ENCODE measurements at places on chromosomes 12 and 14. TPM values are rescaled to one million over a fixed set of nuclear protein-coding genes. Genes with fewer than 3 reads are reported as not detected.

INSM2 gene
- total RNA-seq = not detected

TSHR gene
- 19.3 TPM for total RNA-seq

IL31 gene
- total RNA-seq = not detected

CSRP2 gene
- total RNA-seq = not detected

ZDHHC22 gene
- total RNA-seq = not detected

PLEKHD1 gene
- total RNA-seq = 0.25 TPM

FGFR1OP2 gene
- total RNA-seq = 64.0 TPM

MCRS1 gene
- 72.8 TPM for total RNA-seq

HOXC13 gene
- total RNA-seq = not detected

AQP2 gene
- total RNA-seq = not detected

RAB2B gene
- total RNA-seq = 32.6 TPM

AKAP6 gene
- total RNA-seq = 0.47 TPM

KRT80 gene
- total RNA-seq = not detected

AKAP5 gene
- total RNA-seq = 1.3 TPM

CD4 gene
- total RNA-seq = 224 TPM

PTPN6 gene
- 174 TPM for total RNA-seq

CFAP54 gene
- 0.27 TPM for total RNA-seq

OVCH1 gene
- not detected for total RNA-seq

LGALS3 gene
- total RNA-seq = 58.6 TPM

VSIG10 gene
- 0.64 TPM for total RNA-seq

SIX6 gene
- not detected for total RNA-seq

WNT5B gene
- total RNA-seq = not detected

ART4 gene
- total RNA-seq = not detected

RD3L gene
- not detected for total RNA-seq

CCDC38 gene
- not detected for total RNA-seq

RAB35 gene
- 85.5 TPM for total RNA-seq

PTMS gene
- 15.0 TPM for total RNA-seq

TAS2R14 gene
- 2.5 TPM for total RNA-seq

TPPP2 gene
- total RNA-seq = not detected

OAS2 gene
- total RNA-seq = 82.2 TPM

LMNTD1 gene
- not detected for total RNA-seq

RND1 gene
- 7.3 TPM for total RNA-seq

AQP5 gene
- total RNA-seq = not detected

PTGER2 gene
- total RNA-seq = 23.1 TPM

SPATS2 gene
- 5.5 TPM for total RNA-seq

OTOGL gene
- total RNA-seq = not detected

LALBA gene
- not detected for total RNA-seq

OR4E2 gene
- total RNA-seq = not detected

BRI3BP gene
- total RNA-seq = 4.1 TPM

Measured in CD4-positive, CD25-positive, alpha-beta regulatory T cell (primary cell).